ENCODE measurements at places on chromosomes 3 and 15.

DNA sequence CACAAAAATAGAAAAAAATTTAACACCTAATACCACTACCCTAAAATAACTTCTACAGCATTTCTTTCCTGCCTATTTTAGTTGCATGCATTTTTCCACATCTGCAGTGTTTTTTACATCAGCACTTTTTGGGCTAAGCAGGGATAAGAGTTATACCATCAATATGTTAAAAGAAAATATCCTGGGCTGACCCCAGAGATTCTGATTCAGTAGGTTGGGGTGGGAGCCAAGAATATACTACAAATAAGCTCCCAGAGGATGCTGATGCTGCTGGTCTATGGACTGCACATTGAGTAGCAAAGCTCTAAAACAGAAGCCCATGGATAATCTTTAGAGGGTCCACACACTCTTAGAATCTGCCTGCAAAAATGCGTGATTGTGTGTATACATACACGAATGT, 14.8 kb downstream of the FYCO1 start:
- DNase-seq: no peak

DNA sequence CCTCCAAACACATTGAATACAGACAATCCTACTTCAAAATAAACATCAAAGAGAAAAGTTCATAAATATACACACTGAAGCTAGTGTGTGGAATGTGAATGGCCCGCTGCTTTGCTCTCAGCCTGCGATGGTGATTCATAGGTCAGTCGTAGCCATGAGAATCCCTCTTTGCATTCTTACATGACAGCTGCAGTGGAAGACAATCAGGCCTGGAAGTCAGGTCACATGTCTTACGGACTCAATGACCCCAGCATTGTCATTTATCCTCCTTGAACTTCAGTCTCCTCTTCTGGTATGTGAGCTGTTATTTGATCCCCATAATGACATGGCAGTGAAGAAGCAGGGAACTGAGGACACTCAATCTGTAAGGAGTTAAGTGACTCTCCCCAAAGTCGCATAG, 217.8 kb upstream of the EOMES start:
- no peak for DNase-seq

DNA sequence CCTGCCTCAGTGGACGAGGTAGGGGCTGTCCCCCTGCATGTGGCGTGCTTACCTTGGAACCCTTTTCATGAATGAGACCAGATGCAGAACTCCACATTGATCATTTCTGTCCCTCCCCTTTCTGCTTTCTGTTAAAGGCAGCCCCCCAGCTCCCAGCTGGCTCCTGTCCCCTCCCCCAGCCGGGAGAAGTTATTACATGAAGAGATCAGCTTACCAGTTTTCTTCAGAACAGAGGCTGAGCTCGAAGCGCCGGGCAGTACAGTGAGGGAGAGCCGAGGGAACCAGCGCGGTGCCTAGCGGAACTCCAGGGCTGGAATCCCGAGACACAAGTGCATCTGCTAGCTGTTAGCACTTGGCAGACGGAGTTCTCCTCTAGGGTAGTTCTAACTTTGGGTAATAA, 263.3 kb upstream of the NR2E3 start:
- DNase-seq: no peak

- DNase-seq: no peak
Observed at GRCh38 chr15:31206386-31207181, 105.1 kb upstream of the TRPM1 start.

GRCh38 chr3:53198256-53198977, 37.4 kb downstream of the PRKCD start:
- no peak for DNase-seq

- no peak for DNase-seq
Observed at GRCh38 chr3:63877737-63878393, 14.2 kb downstream of the ATXN7 start.
